ENCODE measurements at places on chromosomes 2 and 18.

- DNase-seq: no peak
These were observed 21.3 kb upstream of the TAF1B start for GRCh38 chr2:9821805-9822445.

DNA sequence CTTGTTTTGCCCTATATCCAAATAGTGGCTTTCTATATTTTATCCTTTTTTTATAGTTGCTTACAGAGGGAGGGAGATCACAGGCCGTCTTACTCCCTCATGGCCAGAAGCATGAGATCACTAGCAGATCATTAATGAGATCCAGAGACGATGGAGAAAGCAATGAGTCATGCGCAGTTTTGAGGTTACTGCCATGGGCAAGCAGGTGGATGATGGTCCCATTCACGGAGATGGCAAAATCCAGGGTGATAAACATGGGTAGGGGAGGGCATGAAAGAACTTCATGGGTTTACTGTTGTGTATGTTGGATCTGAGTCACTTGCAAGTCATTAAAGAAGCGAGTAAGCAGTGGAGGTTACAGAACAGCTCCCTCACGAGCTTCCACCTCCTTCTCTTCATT, 60.4 kb downstream of the C18orf63 start:
- DNase-seq: no peak

DNA sequence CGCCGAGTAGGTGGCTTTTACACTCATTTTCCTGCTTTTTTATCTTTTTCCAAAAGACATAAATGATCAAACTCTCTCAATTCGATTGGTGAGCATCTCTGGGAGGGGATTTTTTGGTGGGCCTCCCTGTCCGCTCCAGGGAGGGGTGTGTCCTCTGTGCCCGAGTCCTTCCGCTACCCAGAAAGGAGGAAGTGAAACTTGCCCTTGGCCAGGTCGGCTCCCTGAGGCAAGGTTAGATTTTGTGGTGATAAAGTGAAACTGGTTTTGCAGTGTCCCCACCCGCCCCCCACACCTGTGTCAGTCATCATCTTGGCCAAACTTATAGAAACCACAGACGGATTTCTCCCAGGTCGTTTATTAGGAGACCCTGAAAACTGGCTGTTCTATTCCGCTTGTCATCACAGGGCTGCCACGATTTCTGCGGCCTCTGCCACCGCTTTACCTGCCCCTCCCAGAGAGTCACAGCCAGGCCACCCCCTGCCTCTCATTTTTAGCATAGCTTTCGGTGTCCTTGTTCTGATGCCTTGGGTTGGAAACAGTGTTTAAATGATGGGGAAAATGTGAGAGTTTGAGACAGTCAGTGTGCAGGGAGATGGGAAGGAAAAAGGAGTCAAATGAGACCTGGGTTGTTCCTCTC, 93.6 kb downstream of the SH3BP4 start:
- no peak for DNase-seq

- DNase-seq: no peak
These were observed 148.7 kb downstream of the AGAP1 start for GRCh38 chr2:235642446-235643098.
